ENCODE measurements at places on chromosomes 3 and 15.

GRCh38 chr3:140219923-140220452, 285.0 kb downstream of the CLSTN2 start:
- no peak for DNase-seq

DNA sequence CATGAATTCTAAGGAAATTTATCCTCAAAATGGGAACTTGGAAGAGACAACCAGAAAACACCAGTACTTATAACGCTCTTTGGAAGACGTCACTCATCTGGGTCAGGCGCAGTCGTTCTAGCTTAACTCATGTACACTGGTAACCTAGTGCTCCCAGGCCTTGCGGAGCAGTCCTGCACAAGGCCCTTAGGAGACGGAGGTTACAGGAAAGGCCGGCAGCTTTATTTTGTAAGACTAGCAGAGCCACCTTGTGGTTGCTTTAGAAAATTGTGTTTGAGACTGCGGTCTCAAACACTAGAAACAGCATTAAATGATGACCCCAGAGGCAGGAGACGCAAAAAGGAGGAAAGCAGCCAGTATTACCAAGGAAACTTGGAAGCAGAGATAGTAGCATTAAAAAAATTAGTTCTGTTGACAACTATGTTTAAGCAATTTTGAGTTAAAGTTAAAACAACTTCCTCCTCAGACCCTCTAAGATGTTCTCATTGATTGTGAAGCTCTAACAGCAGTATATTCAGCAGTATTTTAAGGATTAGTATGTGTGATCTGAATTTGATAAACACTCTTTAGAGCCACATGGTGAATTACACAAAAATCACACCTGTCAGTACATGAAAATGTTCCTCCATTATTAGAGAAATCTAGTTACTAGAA, 141.9 kb upstream of the C2CD4B start:
- DNase-seq, result peak; percentile 2

- DNase-seq, result no peak
These were observed 57.9 kb upstream of the RNU6-1 start for GRCh38 chr15:67897646-67898339.

DNA sequence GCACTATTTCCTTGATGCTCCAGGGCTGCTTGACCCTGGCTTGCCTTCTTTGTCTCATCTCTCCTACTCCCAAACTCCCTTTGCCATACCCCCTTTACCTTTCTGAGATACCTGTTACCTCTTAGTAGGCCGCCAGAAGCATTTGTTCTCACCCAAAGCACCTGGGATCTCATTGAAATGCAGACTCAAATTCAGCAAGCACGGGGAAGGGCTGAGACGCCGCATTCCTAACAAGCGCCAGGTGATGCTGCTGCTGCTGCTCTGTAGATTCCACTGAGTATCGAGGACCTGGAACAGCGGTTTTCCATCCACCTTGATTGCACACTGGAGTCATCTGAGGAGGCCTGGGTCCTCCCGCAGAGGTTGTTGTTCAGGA, 91.8 kb downstream of the TMEM266 start:
- no peak for DNase-seq

- no peak for DNase-seq
These were observed at the start of gene DPPA2 for GRCh38 chr3:109316162-109316730. DPPA2 (minus strand) TSS chr3:109316517; CDS start chr3:109314542, 1,975 bp downstream.

DNA sequence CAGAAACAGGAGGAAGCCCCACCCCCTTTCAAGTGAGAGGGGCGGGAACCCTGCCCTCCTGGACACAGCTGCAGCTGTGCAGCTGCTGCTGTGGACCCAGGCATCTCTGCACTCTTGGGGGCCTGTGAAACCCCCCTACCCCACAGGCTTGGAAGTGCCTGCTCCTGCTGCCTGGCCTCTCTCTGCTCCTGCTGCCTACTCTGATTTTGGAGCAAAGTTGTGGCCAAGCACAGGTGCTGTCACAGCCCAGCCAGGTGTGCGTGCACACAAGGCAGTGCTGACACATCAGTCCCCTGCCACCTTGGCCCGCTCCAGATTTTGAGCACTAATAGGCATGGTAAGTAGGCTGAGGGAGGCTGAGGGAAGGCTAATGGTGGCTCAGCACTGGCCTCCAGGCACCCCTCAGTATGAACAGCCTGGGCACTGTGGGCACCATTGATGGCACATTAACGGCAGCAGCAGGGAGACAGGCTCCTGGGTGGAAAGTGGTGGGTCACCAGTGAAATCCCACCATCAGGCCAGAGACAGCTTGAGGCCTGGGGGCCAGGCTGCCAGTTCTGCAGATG, 890.9 kb downstream of the GBE1 start:
- no peak for DNase-seq

All from CD4-positive, alpha-beta T cell treated with Interleukin-4 for 1 hour (primary cell).